ENCODE measurements at places on chromosomes 12 and 14. TPM values are rescaled to one million over a fixed set of nuclear protein-coding genes. Genes with fewer than 3 reads are reported as not detected.

DNA sequence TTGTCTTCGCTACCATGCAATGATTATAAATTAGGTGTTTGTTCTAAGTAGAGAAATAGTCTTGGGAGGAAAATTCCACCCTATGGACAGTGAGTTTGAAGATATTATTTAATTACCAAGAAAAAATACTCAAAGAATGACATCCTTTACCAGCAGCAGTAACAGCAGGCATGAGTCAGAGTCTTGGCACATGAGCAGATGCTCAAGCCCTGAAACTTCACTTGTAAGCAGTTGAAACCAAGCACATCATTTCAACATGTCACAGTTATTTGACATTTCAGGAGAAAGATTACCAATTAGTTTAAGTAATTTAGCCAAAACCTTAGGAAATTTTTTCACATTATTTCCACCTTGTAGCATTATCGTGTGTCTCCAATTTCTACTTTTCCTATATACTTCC lies 99.2 kb downstream of the C12orf50 start:
- DNase-seq = peak; percentile 13

DNA sequence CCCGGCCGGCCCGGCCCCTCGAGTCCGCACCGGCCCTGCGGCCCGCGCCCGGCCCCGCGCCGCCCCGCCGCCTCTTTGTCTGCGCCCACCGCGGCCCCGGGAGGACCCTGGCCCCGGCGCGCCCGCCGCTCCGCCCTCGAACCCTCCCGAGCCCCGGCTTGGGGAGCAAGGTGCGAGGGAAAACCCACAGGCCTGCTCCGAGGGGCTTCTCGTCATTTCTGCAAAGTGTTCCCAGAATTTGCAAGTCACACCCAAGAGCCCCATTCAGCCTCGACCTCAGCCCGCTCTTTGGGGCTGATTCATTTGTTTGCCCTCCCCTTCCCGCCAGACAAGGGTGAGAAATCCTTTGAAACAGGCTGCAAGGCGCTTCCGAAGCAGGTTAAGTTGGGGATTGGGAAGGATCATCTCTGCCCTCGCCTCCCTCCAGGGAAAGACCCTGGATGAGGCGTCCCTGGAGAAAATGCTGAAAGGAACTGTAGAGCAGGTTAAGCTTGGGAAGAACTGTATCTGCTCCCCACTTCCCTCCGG lies 325 bp upstream of the CLIP1 start:
- DNase-seq = peak; percentile 60

DNA sequence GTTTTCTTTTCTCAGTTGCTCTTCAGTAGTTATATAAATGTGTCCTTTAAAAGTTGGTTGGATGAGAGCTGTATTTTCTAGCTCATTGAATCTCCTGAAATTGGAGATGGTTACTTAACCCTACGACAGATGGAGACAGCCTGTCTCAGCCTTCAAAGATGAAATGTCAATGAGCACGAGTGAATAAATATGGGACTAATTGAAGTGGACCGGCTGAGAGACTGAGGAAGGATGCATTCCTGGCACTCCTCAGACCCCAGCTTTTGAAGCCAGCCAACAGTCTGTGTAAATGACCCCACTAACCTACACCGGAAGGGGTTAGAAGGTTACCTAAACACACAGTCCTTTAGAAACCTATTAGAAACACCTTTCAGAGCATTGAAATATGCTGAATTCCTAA lies 46.6 kb downstream of the PDZRN4 start:
- no peak for DNase-seq

- no peak for DNase-seq
Measured at GRCh38 chr14:100033347-100034075, 31.7 kb upstream of the EVL start.

DNA sequence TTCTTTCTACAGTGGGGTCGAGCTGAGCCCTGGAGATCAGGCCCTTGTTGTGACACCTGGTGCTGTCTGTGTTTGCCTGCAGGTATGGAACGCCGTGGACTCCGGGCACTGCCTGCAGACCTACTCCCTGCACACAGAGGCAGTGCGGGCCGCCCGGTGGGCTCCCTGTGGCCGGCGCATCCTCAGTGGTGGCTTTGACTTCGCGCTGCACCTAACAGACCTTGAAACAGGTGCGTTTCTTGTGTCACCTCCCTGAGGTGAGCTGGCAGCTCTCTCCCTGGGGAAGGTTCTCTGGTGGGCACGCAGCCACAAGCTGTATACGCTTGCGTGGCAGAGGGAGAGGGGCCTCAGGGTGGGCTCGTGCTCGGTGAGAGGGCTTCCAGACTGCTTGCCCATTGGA lies 119.3 kb downstream of the BEGAIN start:
- DNase-seq = no peak

DNA sequence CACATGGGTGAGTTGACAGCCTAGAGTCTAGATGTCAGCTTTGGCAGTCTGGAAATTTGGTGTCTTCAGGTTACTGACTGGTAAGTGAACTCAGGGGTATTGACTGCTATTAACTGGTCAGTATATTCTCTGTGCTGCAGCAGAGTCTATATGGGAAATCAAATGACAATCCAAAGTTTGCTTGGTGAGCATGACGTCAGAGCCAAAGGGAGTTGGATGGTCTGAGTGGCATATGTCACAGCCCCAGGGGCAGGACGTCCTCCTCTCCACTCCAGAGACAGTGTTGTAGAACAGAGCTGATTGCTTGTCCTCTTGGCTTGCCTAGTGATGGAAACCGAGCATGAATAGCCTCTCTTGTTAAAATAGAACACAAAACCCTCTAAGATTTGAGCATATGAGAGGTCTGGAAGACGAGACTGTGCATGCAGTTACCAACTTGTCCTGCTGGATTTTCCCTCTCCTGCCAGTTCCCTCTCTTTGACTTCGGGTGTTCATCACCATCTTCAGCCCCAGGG lies 3.3 kb upstream of the TBC1D30 start:
- no peak for DNase-seq

- no peak for DNase-seq
Measured at GRCh38 chr12:53735556-53735955, 8.3 kb upstream of the CALCOCO1 start.

GRCh38 chr12:124898200-124898922 lies 16.1 kb downstream of the UBC start:
- DNase-seq = no peak

- no peak for DNase-seq
Measured at GRCh38 chr12:91804533-91804932, 341.1 kb downstream of the BTG1 start.

DNA sequence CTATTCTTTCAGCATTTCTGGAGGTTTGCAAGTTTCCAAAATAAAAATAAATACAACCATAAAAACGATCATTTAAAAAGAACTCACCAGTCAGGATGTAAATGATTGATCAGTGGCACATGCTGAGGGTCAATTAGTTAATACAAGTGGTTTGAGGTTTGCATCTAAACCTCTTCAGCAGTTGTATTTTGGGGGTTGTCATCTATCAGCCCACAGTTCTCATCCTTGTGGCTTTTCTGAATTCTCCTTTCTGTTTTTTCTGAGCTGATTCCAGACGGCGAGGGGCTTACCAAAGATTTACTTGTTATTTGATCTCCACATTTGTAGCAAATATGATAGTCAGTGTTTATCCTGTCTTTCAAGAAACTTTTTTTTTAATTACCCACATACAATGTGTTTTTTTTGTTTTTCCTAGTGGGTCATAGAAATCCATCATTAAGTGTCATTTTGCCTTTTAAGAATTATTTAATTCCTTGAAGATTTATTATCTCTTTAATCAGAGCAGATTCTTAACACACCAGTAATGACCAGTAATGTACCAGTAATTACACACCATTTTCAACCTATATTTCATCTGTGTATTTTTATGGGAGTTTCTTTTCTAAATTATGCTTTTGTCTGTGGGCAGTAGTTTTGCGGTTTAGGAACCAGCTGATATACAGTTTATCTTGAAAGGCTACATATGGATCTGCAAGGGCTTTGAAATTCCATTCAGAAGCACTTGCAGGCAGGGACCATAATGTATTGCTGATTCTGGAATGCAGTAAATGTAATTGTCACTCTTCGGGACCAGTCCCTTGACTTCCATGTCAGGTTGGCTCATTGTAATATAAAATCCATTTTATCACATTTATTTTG lies 56.3 kb upstream of the DAAM1 start:
- DNase-seq = peak; percentile 57

DNA sequence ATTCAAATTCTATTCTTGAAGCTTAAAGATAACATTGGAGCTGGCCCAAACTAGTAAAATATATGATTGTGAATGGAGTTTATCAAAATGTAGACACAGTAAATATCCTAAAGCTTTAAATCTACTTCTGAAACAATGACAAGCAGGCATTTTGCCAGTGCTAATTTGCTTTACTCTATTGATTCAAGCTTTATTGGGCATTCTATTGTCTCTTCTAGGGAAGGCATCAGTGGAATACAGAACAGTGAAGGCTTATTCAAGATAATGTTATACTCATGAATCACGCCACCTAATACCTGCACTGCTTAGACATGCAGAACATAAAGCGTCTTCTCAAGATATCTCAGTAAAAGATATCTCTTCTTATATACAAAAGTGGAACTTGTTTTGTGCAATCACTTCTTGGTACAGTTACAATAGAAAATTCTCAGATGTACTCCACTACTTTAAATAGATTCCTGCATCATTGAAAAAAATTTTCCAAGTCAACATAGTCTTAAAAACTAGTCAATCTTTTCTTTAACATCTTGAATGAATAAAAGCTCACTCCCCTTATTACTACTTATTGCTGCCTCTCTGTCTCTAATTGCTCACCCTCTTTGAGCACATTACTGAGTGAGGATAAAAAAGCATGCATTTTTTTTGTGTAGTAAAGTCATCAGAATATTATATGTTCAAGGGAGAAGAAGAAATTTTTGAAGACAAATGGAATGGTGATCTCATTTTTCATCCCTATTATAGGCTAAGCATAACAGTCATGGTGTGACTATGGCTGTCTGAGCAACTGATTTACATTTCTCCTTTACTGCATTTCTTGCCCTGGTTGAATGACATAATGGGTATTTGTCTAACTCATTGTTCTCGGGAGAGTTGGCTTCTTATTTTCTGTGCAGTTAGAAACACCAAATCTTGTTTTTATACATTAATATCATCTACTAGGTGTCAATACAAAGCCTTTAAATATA lies 98.0 kb upstream of the E2F7 start:
- DNase-seq = no peak

- DNase-seq = no peak
Measured at GRCh38 chr12:99066726-99067125, 421.6 kb downstream of the APAF1 start.

GRCh38 chr12:49895773-49896172 lies 7.9 kb downstream of the FAIM2 start:
- no peak for DNase-seq

DNA sequence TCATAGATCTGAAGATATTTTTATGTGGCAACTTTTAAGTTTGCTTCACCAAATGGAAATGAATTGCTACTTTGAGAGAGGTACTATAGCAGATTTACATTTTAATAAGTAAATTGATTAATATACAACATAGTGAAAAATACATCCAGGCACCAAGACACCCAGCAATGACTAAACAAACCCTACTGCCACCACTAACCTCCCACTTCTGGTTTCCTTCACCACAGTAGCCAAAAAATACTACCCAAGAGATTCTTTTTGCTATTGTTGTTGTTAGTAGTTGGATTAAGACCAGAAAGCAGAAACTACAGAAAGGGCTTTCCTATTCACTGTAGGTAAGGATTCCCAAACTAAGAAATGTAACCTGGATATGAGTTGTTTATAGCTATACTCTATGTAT lies 54.1 kb downstream of the COCH start:
- no peak for DNase-seq

The USP44 gene
- total RNA-seq = 5.2 TPM

The KRT8 gene
- 57.0 TPM for total RNA-seq

The DHRS2 gene
- 0.32 TPM for total RNA-seq

The IL26 gene
- total RNA-seq = not detected

The TEX22 gene
- 0.32 TPM for total RNA-seq

The RAB35 gene
- total RNA-seq = 24.6 TPM

The PCED1B gene
- 3.2 TPM for total RNA-seq
